Activated CD4-positive, alpha-beta T cell treated with anti-CD3 and anti-CD28 coated beads, Interleukin-2, amount 50 U/mL, for 4 hours (primary cell): ENCODE measurements at places on chromosomes 5 and 9.

- no peak for DNase-seq
Measured at GRCh38 chr5:90134381-90134780, 275.2 kb downstream of the CETN3 start.

DNA sequence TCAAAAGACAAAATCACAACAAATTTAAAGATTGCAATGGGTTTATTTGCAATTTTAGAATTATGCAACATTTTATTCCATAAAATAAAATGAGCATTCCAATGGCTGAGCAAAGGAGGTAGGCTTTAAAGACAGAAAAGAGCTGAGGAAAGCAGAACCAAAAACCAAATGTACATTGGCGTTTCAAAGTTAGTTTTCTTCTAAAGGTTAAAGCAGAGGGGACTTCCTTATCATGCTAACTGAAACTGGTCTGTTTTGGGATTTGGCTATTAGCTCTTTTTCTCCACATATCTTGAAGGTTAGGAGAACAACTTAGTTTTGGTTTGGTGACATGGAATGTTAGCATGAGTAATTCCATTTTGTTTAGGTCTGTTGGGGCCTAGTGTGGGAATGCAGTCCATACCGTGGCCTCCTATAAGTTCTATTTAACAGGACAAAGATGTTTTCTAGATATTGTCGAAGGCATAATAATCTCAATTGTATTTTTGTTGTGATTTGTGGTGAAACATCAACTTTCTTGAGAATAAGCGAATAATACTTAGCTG, 20.3 kb downstream of the DCP2 start:
- DNase-seq = no peak

GRCh38 chr5:175718401-175719108, 60.7 kb downstream of the HRH2 start:
- peak; percentile 67 for DNase-seq

DNA sequence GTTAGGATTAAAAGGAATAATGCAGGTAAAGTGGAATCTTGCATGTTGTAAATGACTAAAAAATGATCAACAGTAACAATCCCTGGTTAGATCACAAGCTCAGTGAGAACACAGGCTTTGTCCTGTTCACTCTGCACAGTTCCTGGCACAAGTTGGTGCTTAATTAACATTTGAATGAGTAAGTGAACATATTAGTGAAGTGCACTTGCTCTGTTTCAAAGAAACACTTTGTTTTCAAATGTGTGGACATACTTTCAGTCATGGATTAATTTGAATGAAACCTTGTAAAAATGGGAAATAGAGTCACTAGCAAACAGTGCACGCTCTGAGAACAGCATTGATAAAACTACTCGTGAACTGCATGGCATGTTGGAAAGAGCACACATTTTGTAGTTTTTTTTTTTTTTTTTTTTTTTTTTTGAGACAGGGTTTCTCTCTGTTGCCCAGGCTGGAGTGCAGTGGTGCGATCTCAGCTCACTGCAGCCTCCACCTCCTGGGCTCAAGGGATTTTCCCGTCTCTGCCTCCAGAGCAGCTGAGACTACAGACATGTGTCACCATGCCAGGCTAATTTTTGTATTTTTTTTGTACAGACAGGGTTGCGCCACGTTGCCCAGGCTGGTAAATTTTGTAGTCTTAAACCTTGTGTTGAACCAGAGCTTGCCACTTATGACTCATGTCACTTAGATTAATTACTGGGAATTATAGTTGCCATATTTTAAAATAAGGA, 159.9 kb downstream of the LURAP1L start:
- no peak for DNase-seq

DNA sequence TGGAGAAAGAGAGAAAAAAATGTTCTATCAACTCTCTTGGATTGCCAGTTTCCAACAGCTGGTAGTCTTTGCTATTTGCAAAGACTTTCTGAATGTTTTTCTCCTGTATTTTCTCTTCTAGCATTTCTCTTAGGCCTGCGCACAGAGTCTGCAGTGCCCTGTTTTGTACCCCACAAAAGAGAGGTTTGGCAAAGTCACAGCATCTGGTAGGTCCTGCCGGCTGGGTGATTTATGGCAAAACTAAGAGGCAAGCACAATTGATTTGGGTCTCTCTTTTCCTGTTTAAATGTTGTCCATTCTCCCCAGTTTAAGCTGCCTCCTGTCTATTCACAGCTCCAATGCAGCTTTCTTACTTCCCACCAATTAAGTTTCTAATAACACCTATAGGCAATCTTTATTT, 193.9 kb downstream of the TRPM3 start:
- no peak for DNase-seq

DNA sequence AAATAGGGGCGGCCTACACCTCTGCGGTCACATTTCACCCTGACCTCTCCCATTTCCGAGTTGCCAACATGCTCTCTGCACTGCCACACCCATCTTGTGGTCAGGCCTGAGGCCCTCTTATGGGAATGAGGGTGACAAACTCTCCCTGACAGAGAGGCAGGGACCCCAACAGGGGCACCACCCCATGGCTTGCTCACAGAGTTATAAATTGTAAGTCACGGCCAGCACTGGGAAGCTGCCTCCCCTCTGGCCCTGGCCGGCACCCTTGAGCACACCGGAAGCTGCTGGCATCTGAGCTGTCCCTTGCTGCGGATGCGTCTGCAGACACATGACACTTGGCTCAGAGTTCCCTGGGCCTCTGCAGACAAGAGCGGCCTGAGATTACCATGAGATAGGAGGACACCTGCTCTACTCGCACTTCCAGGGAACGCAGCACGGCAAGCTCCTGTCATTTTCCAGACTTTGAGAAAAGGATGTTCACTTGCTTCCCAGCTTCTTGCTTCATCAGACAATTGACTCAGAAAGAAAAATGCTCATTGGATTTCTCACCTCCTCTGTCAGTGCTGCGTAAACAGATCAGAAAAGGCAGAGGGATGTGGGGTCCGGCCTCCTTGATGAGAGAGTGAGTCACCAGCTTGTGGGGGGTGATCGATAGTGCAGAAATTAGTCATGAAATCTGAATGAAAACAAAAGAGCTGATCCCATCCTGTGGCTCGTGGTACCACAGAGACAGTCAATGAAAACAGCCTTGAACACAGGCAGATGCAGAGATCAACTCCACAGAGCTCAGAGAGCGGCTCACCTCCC, 269.8 kb downstream of the SYK start:
- peak; percentile 22 for DNase-seq

- DNase-seq = no peak
Measured at GRCh38 chr5:80127116-80127552, 92.0 kb downstream of the THBS4 start.

- DNase-seq = no peak
Measured at GRCh38 chr9:93205896-93206575, 22.1 kb downstream of the WNK2 start.
